ENCODE measurements at places on chromosomes 7 and 10. TPM values are rescaled to one million over a fixed set of nuclear protein-coding genes. Genes with fewer than 3 reads are reported as not detected.

TMEM196 gene
- not detected for polyA plus RNA-seq

CRYGN gene
- not detected for polyA plus RNA-seq

ABCB1 gene
- 0.38 TPM for polyA plus RNA-seq

ENKUR gene
- 0.22 TPM for polyA plus RNA-seq

DNA sequence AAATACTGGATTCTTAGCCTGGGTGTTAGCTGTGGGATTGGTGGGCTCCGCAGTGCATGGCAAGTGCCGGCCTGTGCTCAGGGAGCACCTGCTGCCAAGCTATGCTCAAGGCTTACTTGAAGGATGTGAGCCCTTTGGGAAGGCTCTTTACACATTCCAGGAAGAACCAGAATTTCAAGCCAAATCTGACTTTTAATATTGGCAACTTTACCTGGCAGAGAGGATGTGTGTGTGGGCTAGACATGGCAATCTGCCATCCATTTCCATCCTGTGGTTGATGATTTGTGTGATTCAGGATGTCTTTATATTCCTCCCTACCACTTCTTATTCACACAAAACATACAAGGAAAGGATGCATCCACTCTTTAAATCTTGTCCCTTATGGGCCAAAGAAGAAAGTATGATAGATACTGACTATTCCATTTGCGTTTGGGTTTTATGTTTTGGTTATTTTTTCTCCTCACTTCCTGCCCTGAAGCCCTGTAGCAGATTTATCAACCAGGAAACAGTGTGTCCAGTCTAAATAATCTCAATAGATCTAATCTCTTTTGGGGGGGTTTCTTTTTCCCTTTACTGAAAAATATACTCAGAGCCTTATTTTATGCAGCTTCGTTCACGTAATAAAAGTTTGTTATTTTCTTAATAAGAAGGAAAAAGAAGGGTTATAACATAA, 247.1 kb downstream of the COBL start:
- DNase-seq: no peak

DNA sequence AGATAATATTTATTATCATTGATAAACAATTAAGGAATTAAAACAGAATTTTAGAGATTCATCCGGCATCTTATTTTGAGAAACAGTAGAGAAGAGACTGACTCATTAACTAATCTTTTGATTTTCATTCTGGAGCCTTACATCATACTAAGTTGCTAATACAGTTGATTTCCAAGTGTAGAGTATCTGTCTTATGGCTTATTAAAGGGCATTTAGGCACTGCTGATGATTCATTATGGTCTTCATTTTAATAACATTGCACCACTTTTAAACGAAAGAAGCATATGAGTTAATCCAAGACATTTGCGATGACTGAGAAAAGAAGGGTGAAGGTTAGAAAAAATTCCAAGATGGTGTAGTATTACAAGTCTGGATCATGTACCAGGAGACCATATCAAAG, 186.0 kb upstream of the CACNA2D1 start:
- DNase-seq: no peak

DNA sequence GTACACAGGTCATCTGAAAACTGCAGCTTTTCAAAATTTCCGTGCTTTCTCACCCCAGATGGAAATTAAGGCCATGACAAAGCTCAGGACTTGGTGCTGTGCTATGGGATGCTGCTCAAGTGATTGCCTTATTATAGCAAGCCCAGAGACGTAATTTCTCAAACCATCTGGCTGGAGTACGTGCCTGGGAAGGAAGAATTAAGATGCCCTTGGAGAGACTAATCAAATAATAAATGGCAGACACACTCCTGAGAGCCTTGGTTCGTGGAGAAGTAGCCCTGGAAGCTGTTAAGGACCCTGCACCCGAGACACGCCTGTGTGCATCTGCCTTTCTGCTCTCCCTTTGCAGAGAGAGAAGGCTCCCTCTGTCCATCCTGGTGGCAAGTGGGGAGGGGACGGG, 38.3 kb upstream of the PRLHR start:
- DNase-seq: no peak

- DNase-seq: no peak
Observed at GRCh38 chr7:24725554-24726241, 31.6 kb downstream of the GSDME start.

DNA sequence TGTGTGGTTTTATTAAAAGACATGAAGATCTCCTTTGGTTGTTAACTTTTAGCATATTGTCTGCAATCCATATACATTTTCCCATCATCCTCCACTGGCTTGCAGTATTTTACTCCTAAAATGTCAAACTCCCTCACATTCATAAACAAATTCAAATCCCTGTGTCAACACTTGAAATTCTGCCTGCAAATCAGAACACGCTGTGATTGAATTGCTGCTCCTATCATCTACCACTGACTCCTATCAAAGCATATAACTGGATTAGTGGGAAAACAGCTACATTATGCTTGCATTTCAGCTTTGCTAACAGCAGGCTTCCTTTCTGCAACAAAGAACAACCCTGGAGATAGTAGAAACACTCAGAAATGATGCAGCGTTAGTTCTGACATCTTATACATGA, 281.8 kb upstream of the HGF start:
- no peak for DNase-seq

DNA sequence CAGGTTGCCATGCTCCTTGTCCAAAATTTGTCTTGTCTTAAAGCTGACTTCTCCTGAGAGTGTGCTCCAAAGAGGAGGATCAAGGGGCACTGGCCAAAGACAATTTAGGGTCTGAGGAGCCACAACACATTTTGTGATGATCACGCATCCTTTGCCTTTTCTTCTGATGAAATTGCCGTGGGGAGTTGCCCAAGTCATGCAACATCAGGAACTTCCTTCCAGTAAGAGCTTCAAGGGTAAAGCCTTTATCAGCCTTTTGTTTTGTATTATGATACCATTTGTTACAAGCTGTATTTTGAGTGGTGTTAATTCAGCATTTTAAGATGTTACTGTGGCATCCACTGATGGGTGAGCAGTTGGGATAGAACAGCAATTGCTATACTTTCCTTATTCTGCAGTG, 131.2 kb upstream of the MKI67 start:
- DNase-seq: no peak

DNA sequence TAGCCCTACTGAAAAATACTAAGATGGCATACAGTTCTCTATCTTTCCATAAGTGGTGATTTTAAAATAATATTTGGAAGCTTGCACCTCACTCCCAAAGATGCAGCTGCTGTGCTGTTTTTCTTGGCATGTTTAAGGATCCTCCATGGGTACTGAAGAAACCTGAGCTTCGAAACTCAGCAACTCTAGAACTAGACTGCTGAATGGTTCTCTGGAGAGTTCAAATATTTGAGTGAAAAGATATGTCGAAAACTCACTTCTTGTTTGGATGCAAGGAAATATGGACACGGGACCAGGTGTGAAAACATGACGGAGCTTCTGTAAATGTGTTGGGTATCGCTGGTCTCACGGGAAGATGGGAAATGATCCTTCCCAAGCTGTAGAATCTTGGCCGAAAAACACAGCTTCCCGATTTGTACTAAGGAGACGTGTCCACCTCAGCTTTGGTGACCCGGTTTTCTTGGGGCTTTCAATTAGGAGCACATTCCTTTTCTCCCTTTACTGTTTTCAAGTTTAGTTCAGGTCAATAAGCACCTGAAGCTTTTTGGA, 543.8 kb upstream of the NRP1 start:
- DNase-seq: no peak

DNA sequence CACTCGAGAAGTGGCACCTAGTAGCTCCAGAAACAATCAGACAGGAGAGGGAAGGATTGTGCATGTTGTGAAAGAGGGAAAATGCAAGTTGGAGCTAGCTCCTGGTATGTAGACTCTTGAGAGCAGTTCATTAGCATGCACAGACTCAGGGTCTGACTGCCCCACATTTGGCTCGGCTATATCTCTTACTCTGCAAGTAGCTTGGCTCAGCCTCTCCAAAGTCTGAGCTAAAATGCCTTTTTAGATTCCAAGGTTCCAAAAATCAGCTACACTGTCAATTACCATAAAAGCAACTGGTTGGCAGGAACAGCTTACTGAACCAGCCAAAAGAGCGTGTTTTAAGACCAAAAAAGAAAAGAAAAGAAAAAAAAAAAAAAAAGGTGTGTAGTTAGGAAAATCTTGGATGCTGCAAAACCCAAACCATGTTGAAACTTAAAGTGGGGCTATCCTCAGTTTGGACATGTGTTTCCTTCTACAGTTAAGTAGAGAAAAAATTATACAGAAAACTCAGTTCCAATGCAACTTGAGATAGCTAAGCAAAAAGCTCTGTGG, 65.5 kb downstream of the MKX start:
- DNase-seq: no peak

DNA sequence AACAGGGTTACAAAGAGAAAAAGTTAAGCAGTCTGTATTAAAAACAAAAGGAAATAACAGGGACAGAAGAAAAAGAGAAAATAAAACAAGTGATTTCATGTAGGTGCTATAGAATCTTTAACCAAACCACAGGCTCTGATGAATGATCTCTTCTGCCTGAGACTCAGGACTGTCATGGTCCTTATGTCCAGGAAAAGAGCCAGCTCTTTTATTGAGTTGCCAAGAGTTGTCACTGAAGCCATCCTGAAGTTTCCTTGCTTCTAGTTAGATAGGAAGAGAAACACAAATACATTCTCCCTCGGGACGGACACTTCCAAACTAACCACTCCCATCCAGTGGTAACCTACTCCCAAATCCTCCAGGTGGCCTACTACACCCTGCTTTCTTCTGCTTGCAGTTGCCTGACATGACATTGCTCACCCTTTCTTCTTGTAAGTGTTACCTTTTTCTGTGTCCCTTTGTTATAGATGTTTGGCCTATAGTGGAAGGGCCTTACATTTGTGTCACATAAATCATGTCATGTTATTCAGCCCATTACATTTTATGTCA, 346.7 kb downstream of the NRG3 start:
- no peak for DNase-seq

DNA sequence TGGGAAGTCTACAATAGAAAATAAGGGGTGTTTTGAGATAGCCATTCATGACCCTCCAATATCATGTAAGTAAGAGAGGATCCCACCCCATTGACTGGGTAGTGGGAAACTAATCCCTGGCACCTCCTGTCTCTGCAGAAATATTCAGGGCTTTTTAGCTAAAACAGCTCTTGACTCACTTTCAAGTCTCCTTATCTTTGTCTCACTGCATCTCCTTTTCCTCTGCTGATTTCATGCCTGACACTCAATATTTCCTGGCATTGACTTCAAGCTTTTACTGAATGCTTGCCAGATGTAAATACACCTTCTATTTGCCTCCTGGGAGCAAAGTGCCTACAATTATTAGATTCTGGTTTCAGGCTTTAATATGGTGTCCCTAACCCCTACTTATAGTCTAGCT, 57.1 kb downstream of the CHRM2 start:
- DNase-seq: no peak

- DNase-seq: no peak
Observed at GRCh38 chr10:80985102-80985501, 447.4 kb downstream of the SH2D4B start.

DNA sequence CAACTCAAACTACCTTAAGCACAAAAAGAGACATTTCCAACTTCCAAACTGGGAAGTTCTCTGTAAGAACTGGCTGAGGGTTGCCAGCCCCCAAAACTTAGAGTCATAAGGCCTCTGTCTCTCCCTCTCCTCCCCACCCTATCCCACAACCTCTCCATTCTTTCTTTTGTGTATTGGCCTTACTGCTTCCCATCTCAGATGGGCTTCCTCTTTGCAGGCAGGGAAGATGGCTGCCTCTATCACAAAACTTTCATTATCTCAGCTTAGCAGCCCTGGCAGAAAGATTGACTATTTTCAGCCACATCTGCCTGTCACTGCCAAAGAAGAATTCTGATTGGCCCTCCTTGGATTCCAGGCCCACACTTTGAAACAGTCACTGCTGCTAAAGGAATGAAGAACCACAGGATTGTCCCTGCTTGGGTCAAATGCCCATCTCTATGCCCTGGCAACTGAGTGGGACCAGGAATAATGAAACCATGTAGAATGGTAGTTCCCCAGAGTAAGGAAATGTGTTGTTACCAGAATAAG, 58.0 kb upstream of the PRKAR2B start:
- DNase-seq: no peak

DNA sequence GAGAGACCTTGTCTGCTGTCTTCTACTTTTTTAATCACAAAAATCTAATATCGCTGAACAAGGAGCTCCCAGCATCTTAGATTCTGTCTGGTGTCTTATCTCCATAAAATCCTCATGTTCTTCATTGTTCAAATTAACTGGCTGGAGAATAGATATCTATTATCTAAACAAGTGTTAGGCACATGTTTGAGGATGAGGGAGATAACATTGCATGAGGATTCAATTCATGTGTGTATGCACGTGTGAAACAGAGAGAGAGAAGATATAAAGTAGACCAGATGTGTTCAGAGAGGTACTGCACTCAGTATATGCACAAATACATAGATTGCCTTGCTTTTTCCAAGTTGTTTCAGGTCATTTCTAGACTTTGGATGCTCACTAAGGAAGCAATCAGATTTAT, 5.4 kb downstream of the BMPER start:
- no peak for DNase-seq

DNA sequence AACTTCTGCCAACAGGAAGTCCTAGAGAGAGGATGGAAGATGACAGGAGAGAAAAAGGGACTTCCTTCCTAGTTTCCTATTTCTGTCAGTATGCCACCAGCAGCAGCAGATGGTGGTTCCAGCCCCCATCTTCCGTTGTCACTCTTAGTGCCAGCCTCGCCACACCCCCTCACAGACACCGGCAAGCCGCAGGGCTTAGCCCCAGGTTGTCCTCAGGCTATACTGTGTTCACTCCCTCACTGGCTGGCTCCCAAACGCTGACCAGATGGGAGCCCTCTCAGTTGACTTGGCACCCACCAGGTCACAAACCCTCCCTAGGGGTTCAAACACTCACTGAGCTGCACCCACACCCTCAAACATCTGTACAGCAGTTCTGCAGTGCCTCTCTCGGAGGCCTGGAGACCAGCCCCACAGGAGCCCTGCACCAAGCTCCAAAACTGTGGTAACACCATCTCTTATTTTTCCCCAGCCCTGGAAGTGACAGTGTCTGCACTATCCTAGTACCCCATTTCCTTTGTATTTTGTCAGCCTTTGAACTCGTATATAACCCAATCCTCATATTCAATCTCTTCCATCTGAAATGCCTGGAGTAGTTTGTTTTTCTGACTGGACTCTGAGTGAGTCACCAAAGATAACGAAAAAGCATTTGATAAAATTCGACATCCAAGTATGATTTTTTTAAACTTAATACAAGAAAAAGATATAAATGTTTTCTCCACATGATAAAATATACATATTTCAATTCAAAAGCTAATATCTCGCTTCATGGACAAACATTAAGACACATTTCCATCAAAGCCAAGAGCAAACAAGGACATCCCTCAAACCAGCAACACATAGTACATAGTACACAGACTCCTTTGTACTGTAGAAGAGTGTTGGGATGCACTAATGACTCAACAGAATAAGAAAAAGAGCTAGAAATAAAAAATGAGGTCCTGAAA, 34.5 kb downstream of the SMURF1 start:
- no peak for DNase-seq

DNA sequence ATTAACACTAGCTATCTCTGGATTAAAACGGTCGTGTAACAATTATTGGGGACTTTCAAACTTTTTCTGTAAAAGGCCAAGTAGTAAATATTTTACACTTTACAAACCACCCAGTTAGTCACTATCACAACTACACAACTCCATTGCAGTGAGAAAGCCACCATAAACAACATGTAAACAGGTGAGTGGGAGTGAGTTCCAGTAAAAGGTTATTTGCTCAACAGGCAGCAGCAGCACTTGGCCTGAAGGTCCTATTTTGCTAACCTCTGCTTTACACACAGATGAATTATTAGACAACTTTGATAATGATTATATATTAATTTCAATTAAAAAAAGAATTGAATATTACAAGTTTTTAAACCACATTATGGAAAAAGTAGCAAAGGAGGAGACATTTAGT, 15.8 kb upstream of the AGMO start:
- DNase-seq: no peak

- DNase-seq: no peak
Observed at GRCh38 chr7:1342090-1342640, 109.5 kb downstream of the UNCX start.
